ENCODE measurements at places on chromosomes 6 and 20. TPM values are rescaled to one million over a fixed set of nuclear protein-coding genes. Genes with fewer than 3 reads are reported as not detected.

The ARMC2 gene
- total RNA-seq = 9.5 TPM

The FAM210B gene
- 60.3 TPM for total RNA-seq

The TAGAP gene
- 1.7 TPM for total RNA-seq

The APOBEC2 gene
- 246 TPM for total RNA-seq

The OR2B6 gene
- not detected for total RNA-seq

The RGS17 gene
- total RNA-seq = 0.05 TPM

The TUBB2A gene
- total RNA-seq = 25.0 TPM

The WFDC5 gene
- not detected for total RNA-seq

The GFOD1 gene
- total RNA-seq = 38.8 TPM

The DSN1 gene
- total RNA-seq = 4.4 TPM

DNA sequence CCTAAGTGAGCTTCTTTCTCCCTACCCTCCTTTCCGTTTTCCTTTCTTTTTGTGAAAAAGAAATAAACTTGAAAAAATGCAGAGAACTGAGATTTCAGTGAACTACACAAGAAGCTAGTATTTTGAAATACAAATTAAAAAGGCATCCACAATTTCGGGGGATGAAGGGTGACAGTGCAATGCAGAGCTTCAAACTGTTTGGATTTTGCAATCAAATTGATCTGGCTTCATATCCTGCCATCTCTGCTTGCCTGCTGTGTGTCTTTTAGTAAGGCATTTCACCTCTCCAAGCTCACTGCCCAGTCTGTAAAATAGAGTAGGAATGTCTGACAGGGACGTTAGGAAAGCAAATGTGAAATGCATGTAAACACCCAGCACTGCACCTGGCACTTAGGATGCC lies 258.0 kb downstream of the HACE1 start:
- DNase-seq = no peak

DNA sequence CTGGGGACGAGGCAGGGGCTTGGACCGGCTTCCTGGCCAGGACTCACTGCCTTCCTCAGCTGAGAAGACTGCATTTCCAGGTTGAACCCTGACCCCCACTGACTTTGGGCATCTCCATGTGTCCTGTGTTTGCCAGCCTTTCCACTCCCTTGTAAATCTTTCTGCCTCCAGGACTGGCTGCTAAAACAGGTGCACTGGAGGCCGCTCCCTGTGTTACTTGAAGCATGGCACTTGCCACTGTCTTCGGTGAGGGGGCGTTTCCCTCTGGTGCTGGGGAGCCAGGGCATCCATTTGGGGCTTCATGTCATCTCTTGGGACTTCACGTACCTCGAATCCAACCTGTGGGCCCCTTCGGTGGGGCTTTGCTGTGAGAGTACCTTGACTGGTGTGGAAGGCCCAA lies 6.7 kb upstream of the RBM38 start:
- peak; percentile 43 for DNase-seq

DNA sequence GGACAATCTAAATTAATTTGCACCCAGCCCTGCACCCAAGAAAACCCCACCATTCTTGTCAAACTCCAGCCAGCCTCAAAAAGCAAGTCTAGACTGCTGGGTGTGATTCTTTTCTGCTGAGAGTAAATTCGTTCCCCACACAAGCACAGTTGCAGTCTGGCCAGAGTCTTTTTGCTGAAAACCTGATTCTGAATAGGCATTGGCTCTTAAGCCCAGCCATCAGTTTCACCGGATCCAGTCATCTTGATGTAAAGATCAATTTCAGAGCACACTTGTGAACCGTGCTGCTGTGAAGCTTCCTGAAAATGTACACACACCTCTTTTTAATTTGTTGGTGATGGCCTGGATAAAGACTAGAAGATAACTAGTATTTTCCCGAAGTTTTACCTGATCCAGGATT lies 159.4 kb upstream of the GGTLC1 start:
- no peak for DNase-seq

DNA sequence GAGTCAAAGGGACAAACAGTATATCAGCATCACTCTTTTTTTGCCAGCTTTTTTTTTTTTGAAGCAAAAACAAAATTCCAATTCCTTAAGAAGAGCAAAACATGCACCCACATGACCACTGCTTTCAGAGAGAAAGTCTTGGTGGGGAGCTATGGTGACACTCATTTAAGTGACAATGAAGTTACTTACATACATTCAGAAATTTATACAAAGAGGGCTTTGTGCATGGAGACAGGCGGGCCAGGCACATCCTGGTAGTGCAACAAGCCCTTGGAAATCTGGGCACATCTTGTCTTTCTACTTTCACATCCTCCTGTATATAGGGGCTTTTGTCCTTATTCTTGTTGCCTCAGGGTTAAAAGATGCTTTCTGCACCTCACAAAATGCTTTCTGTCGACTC lies 55.9 kb downstream of the IL22RA2 start:
- DNase-seq = no peak

DNA sequence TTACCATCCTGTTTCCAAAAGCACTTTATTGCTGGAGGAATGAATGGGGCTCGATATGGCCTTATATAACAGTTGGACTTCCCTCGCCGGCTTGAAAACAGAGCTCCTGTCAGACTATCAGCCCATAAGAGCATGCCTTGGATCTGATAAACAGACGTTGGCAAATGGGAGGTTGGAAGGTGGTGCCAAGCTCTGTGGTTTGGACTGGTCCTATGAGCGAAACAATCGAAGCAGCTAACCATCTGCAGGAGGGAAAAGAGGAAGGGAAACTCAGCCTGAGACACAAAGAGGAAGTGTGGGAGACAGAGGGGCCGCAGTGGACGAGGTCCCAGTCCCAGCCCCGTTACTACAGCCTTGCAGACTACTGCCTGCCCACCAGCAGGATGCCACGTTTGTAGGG lies 92.9 kb downstream of the TFAP2C start:
- DNase-seq = no peak

DNA sequence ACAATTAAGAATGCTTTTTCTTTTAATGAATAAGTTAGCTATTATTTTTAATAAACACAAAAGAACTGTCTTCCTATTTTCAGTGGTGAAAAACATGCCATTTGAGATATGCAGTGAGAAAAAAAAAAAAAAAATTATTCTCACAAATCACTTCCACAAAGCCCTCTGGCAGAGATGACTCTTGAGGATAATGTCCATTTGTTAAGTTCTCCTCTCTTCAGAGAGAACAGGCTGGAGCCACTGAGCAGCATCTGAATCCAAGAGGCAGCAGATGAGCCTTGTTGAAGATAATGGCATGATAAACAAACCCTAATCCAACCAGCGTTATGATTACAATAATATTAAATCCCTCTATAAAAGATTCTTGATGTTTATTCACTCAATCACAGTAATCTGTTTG lies 105.0 kb downstream of the PTPRK start:
- no peak for DNase-seq

- DNase-seq = no peak
Observed at GRCh38 chr20:24648919-24649318, 179.5 kb downstream of the SYNDIG1 start.

DNA sequence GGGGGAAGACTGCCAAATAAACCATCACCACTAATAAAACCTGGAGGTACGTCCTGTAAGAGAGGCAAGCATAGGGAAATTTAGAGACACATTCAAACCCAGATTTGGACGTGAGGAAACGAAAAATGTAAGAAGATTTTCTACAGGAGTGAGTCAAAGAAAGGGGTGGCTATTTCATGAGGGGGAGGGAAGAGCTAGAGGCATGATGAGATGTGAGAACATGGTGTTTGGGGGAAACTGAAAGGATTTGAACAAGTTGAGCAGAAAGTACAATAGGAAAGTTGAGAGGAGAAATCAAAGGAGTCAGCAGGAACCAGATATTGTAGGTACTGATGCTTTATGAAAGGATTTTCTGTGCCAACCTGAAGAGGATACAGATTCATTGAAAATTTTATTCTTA lies 179.1 kb upstream of the HS3ST5 start:
- DNase-seq = no peak

- no peak for DNase-seq
Observed at GRCh38 chr20:49671433-49671832, 42.2 kb downstream of the B4GALT5 start.

DNA sequence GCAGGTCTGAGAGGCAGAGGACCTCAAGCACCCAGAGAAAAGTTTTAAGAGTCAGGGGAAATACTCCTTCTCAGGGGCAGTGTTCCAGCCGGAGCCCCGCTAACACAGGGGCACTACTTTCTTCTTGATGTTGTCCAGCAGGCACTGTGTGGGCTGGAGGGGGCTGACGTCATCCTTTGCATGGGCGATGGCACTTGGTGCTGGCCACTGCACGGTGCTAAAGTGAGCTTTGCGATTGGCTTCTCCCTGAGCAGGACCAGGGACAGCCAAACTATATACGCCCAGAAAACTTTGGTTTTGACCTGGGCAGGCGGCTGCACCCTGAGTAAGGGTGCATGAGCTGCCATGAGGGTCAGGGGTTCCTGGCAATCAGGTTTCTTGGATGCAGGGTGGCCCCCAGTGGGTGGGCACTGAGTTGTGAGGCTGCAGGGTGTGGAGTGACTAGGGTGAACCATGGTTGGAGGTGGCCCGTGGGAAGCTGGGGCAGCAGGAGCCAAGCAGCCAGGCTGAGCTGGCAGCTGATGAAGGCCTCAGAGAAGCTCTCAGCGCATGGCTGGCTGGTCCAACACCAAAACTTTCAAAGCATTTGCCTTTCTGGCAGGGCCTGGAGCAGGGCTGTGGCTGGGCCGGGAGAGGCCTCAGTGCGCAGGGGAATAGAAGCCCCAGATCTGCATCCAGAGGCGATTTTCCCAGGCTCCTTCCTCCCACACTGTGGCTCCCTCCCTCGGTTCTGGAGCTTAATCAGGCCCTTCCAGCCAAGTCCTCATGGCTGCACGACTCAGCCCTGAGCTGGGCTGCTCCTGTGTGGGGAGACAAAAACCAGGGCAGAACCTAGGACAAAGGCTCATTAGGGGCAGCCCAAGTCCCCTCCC lies 18.3 kb downstream of the MRPS18A start:
- DNase-seq = peak; percentile 85

- no peak for DNase-seq
Observed at GRCh38 chr20:12941025-12941424, 67.7 kb upstream of the SPTLC3 start.

GRCh38 chr6:11434565-11435326 lies 102.8 kb upstream of the TMEM170B start:
- no peak for DNase-seq

GRCh38 chr6:132198040-132198439 lies 203.2 kb downstream of the MOXD1 start:
- DNase-seq = no peak

DNA sequence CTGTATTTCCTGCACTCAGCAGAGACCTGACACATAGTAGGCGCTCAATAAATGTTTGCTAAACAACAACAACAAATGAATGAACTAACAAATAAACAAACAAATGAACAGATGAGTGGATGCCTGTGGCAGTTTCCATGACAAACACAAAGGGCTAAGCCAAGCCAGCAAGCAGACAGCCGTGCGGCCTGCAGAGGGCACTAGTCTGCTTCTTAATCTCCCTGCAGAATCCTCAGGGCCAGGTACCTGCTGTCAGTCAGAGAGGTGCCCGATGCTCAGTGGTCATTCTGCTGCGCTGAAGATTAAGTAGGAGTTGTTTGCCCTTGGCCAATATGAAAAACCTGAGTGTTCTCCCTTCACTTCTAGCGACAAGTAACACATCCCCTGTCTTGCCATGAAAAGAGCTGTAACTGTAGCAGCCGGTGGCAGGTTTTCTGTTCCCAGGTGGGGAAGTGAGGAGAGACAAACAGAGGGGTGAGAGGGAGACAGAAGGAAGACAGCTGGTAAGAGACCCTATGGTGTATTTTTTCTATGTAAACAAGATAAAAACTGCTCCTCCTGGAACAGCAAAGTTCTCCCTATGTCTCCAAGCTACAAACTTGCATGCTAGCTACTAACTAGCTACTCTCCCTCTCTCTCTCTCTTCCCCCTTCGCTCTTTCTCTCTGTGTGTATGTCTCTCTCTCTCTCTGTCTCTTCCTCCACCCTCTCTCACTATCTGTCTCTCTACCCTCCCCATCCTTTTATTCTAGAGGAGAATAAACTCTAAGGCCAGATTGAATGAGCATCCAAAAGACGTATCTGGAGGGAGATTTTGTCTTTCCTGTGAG lies at the start of gene MC3R:
Gene MC3R, plus strand, starts transcription at position 779 of the 829 bp plus-strand sequence. CDS start 112 bp downstream, outside the sequence.
- no peak for DNase-seq

DNA sequence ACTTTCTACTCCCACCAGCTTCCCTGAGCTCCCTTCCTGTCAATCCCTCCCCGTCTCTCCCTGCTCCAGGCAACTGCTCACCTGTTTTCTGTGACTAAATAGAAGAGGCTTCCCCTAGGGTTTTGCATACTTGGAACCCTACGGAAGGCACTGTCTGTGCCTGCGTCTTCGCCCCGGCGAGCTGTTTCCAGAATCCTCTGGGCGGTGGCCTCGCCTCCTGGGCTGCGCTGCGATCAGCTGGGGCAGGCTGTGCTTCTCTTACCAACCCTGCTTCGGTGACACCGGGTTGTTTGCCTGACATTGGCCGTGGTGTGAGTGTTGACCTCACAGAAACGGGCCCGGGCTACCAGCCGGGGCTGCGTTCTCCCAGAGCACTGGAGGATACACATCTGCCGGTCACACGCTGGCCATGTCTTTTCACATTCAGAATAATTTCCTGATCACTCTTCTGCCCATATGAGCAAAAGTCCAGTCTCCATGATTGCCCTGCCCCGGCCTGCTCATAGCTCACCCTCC lies 29.4 kb upstream of the CCR6 start:
- DNase-seq = no peak

DNA sequence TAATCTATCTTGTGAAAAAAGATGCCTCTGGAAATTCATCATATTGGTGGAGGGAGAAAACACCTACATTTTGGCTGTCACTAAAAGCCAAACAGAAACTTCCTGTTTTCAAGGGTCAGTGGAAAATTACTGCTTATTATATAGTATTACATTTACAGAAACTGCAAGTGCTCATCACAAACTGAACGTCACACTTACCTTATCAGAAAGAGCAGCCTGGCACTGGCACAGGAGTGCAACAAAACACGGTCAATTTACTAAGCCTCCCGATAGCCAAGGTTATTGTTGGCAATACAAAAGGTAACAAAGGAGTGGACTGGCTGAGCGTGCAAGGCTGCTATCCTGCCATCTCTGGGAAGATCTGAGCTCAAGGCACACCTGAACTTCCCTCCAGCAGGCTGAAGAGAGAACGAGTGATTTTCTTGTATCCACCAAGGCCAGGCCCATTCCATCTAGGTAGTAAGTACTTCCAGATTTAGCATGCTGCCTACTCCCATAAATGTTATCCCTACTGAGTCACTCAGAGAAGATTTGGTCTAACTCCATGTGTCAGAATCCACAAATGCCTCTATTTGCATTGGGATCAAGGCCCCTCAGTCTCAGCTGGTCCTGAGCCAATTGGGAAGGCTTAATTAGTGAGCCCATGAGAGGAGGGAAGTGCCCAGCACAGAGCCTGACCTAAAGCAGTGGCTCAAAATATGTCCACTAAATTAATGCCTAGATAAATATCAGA lies 399.8 kb downstream of the BTBD9 start:
- no peak for DNase-seq

DNA sequence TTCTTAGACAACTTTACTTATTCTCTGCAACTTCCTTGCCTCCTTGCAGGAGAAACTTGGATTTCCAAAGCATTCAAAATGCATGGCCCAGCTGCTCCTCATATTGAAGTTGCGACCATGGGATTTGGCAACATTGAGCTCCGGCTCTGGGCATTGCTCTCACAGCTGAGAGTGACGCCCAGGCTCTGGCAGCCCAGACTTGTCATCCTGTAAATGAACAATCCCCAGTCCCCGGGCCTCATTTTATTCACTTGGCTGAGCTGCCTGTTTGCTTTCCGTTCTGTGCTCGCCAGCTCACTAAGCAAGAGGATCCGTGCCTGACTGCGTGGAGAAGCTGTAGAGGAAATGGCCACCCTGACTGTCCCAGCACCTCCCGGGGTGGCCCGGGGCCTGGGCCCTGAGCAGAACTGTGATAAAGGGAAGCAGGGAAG lies 119.5 kb upstream of the CD93 start:
- peak; percentile 80 for DNase-seq
